ENCODE measurements at places on chromosomes 5 and 9. TPM values are rescaled to one million over a fixed set of nuclear protein-coding genes. Genes with fewer than 3 reads are reported as not detected.

DNA sequence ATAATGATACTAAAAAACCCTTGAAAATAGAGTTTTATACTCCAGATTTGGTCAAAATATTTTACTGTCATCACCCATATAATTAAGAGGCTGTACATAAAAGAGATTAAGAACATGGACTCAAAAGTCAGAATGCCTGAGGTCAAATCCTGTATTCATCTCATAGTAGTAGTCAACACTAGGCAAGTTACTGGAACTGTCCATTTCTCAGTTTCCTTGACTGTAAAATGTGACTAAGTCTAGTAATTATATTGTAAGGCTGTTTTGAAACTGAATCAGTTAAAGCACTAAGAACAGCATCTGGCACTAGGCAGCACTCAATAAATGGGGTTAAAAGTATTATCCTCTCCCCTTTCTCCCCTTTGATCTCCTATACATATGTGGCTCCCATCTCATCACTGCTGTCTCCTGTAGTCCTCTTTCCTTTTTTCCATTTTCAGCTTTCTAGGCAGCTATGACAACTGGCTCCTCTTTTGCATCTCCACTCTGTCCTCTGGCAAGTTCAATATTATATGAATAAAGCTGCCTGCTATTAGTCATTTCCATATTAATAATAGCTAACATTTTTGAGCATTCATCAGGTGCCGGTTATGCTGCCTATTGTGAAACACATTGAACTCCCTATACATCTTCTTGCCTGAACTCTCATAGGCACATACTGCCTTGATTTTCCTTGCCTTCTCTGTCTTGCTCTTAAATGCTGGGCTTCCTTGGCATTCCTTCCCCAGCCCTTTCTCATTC, 185.8 kb upstream of the NREP start:
- no peak for DNase-seq

- DNase-seq, result no peak
Measured at GRCh38 chr5:134794819-134795218, 36.2 kb downstream of the DDX46 start.

DNA sequence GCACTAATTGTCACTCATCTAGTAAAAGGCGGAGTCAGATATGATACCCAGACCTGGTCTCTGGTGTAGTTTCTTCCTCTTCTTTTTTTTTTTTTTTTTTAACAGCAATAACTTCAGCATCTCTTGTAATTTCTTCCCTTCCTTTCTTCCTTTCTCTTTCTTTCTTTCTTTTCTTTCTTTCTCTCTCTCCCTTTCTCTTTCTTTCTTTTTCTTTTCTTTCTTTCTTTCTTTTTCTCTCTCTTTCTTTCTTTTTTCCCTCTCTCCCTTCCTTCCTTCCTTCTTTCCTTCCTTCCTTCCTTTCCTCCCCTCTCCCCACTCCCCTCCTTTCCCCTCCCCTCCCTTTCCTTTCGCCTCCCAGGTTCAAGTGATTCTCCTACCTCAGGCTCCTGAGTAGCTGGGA, 25.9 kb upstream of the GNPDA1 start:
- no peak for DNase-seq

Gene GNAQ
- total RNA-seq, result 56.7 TPM

Measured in sigmoid colon (tissue), 7 donors.